ENCODE measurements at places on chromosomes 1 and 21. TPM values are rescaled to one million over a fixed set of nuclear protein-coding genes. Genes with fewer than 3 reads are reported as not detected.

Gene RER1
- total RNA-seq, result 58.2 TPM

GRCh38 chr1:177983077-177983476 is 13.2 kb upstream of the SEC16B start:
- H3K36me3 ChIP-seq, result no peaks in the 10 kb centered on the region
- no peaks in the 10 kb centered on the region for H3K4me1 ChIP-seq
- no peak overlapping the region for H3K4me3 ChIP-seq
- H3K27me3 ChIP-seq, result no peaks in the 10 kb centered on the region
- no peak overlapping the region for H3K27ac ChIP-seq
- DNase-seq, result no peak

Gene RPE65
- 0.58 TPM for total RNA-seq

- H3K27me3 ChIP-seq, result no peaks in the 10 kb centered on the region
- no peaks in the 10 kb centered on the region for H3K4me1 ChIP-seq
- no peak overlapping the region for H3K27ac ChIP-seq
- H3K36me3 ChIP-seq, result no peaks in the 10 kb centered on the region
Observed at GRCh38 chr21:19553919-19554615, 1150.5 kb upstream of the TMPRSS15 start.

DNA sequence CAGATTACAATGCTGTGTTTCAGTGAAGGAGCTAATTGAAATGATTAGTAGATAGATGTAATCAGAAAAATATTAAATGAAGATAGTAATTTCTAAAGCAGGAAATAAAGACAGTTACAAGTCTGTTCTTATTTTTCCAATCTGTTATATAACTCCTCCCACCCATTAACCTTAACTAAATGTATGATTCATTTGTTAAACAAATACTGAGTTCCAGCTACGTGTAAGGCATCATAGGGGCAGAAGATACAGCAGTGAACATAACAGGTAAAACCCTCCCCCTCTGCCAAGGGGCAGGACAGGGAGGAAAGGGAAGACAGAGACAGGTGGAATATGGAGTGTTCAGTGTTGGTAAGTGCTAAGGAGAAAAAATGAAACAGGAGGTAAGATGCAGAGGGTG is at the start of gene FAM177B:
Gene FAM177B, plus strand, starts transcription at position 231 of the 400 bp plus-strand sequence. CDS start 9,344 bp downstream, outside the sequence.
- H3K36me3 ChIP-seq, result peaks cover 57% of the 10 kb centered on the region
- no peak for DNase-seq
- peaks cover 14% of the 10 kb centered on the region for H3K4me1 ChIP-seq
- no peak within 1 kb of the TSS for H3K4me3 ChIP-seq
- H3K27me3 ChIP-seq, result no peaks in the 10 kb centered on the region
- H3K27ac ChIP-seq, result peak within 1 kb of the TSS; percentile 83

DNA sequence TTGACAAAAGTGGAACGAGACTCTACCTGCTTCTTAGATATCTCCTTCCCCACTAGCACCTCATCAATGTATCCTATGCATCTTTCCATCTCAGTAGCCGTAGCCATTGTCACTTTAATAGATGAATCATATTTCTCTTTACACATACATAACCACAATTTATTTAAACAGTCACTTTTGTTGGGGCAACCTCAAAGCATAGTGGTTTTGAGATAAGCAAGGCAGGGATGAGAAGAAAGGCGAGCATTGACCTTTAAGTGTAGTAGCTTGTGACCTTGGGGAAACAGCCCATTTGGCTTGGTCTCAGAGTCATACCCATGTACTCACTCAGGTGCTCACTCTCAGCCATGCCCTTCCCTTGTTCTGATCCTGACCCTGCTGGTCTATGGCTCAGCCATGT is 260.1 kb downstream of the C1orf94 start:
- no peak for DNase-seq
- no peaks in the 10 kb centered on the region for H3K27me3 ChIP-seq
- H3K27ac ChIP-seq, result no peak overlapping the region
- no peaks in the 10 kb centered on the region for H3K36me3 ChIP-seq

Gene TEX38
- not detected for total RNA-seq

GRCh38 chr1:32650248-32650751 is at the start of gene ZBTB8OS:
ZBTB8OS (minus strand) TSS chr1:32650550; CDS start chr1:32650529, 21 bp downstream.
- H3K36me3 ChIP-seq, result no peaks in the 10 kb centered on the region
- H3K27me3 ChIP-seq, result no peaks in the 10 kb centered on the region
- H3K4me3 ChIP-seq, result peak within 1 kb of the TSS; percentile 76
- H3K4me1 ChIP-seq, result peaks cover 67% of the 10 kb centered on the region
- peak within 1 kb of the TSS; percentile 99 for H3K27ac ChIP-seq
- DNase-seq, result peak; percentile 98

Gene ZFP69B
- total RNA-seq, result not detected

GRCh38 chr1:197024460-197024859 is 42.6 kb downstream of the F13B start:
- no peak overlapping the region for H3K4me3 ChIP-seq
- H3K36me3 ChIP-seq, result no peaks in the 10 kb centered on the region
- no peak for DNase-seq
- H3K4me1 ChIP-seq, result no peaks in the 10 kb centered on the region
- no peak overlapping the region for H3K27ac ChIP-seq
- H3K27me3 ChIP-seq, result no peaks in the 10 kb centered on the region

Gene TNFRSF1B
- total RNA-seq, result 14.7 TPM

DNA sequence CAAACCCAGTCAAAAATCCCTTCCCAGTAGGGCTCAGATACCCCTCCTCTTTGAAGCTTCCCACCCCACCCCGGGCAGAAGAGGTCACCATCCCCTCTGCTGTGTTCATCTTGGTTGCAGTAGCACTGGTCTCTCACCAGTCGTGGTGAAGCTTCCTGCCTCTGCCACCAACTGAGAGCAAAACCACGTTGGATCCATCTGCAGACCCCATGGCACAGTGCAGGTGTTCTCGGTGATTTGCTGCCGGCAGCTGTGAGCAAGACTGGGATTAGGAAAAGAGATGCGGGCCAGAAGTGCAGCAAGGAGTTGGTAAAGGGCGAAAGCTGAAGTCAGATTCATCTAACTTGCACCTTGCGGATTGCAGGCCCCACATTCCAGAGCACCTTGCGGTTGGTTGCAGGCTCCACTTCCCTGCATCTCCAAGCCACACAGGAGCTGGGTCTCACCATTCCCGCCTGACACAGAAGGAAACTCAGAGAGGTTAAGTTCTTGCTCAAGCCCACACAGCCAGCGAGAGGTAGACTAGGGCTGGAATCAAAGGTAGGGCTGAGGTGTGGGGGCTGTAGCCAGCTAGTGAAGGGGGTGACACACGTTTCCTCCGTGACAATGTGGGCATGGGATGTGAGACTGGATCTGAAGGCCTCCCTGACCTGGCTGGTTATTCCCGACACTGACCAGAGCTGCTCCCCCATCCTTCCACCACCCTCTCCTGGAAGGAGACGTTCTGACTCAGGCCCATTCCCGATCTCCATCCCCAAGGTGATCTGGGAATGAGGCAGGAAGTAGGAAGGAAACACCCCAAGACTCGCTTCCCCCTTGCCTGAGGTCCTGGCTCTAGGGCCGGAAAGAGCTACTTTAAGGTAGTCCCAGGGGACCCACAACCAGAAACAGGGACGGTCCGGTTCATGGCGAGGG is 3.3 kb upstream of the FAM110D start:
- no peaks in the 10 kb centered on the region for H3K36me3 ChIP-seq
- H3K4me1 ChIP-seq, result no peaks in the 10 kb centered on the region
- H3K27ac ChIP-seq, result peak overlapping the region; percentile 41

DNA sequence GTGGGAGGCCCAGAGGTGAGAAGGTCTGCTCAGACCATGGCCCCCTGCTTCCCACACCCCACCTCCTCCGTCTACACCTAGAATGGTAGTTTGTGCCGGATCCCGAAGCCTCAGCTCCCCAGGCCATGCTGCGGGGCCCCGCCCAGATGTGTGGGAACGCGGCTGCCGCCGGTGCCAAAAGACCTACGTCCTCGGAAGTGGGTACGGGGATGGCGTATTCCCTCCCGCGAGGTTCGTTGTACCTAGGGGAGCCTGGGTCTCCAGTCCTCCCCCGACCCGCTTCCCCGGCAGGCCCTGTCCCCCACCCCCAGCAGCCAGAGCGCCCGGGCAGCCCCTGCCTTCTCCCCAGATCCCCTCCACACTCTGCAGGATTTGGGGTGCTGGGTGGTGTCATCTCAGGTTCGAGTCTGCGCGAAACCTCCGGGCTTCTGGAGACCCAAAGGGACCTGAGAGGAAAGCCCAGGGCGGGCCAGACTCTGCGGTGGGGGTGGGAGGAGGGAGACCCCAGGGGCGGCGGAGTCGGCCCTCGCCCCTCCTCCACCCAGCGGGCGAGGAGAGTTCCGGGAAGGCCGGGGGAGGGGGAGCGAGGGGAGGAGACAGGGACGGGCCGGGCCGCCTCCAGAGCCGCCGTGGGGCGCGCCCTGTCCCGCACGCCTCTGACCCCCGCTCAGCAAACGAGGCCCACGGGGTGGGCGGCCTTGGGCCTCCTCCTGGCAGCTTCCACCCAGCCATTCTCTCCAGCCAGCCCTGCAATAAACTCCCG is 6.2 kb upstream of the PRDM16 start:
- peaks cover 59% of the 10 kb centered on the region for H3K4me1 ChIP-seq
- H3K27me3 ChIP-seq, result peaks cover 47% of the 10 kb centered on the region
- H3K36me3 ChIP-seq, result no peaks in the 10 kb centered on the region
- H3K4me3 ChIP-seq, result peak overlapping the region; percentile 21

Gene CADM3
- 10.3 TPM for total RNA-seq

GRCh38 chr1:75529488-75529887 is 81.4 kb downstream of the SLC44A5 start:
- H3K4me1 ChIP-seq, result no peaks in the 10 kb centered on the region
- H3K27me3 ChIP-seq, result no peaks in the 10 kb centered on the region
- no peak overlapping the region for H3K4me3 ChIP-seq
- H3K36me3 ChIP-seq, result no peaks in the 10 kb centered on the region

Gene SPRR2G
- not detected for total RNA-seq

DNA sequence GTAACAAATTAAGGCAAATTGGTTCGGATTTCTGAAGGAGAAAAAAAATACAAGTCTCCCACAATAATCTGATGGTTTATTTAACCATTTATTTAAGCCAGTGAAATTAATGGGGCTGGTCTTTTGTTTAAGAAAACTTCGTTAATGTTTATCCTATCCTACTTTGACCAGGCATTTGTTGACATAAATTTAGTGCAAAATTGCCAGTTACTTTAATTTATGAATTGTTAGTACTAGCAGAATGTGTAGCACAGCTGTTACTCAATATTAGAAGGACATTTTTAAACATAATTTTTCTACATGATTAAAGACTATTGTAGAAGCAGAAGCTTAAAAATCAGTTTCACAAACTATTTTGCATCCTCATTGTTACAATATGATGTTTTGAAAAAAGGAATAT is 687.6 kb upstream of the PTBP2 start:
- H3K27me3 ChIP-seq, result no peaks in the 10 kb centered on the region
- H3K4me1 ChIP-seq, result no peaks in the 10 kb centered on the region
- H3K27ac ChIP-seq, result no peak overlapping the region
- H3K36me3 ChIP-seq, result no peaks in the 10 kb centered on the region
- no peak overlapping the region for H3K4me3 ChIP-seq

DNA sequence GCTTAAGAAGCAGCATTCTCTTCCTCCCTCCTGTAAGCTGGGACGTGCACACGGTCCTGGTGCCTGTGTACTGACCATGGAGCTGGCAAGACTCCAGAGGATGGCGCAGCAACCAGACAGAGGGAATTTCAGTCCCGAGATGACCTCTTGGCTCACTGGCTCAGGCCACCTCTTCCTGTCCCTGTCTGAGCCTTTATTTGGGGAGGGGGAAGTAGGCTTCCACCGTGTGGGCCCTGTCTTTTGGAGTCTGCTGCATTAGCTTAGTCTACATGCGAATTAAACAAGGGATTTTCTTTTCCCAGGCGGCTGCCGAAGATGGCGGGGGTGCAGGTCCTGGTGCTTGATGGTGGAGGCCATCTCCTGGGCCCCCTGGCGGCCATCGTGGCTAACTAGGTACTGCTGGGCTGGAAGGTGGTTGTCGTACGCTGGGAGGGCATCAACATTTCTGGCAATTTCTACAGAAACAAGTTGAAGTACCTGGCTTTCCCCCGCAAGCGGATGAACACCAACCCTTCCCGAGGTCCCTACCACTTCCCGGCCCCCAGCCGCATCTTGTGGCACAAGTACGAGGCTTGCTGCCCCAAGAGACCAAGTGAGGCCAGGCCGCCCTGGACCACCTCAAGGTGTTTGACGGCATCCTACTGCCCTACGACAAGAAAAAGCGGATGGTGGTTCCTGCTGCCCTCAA is 10.2 kb downstream of the IL24 start:
- H3K27me3 ChIP-seq, result no peaks in the 10 kb centered on the region
- H3K36me3 ChIP-seq, result no peaks in the 10 kb centered on the region
- H3K27ac ChIP-seq, result no peak overlapping the region
- no peak for DNase-seq
- no peak overlapping the region for H3K4me3 ChIP-seq

Gene S1PR1
- 25.2 TPM for total RNA-seq

Gene MCOLN3
- 0.89 TPM for total RNA-seq

Gene OLFML2B
- 4.6 TPM for total RNA-seq

GRCh38 chr1:24384251-24385090 is 29.1 kb downstream of the STPG1 start:
- peaks cover 12% of the 10 kb centered on the region for H3K4me1 ChIP-seq
- no peaks in the 10 kb centered on the region for H3K27me3 ChIP-seq
- peak; percentile 56 for DNase-seq
- H3K4me3 ChIP-seq, result no peak overlapping the region
- H3K36me3 ChIP-seq, result peaks cover 17% of the 10 kb centered on the region

DNA sequence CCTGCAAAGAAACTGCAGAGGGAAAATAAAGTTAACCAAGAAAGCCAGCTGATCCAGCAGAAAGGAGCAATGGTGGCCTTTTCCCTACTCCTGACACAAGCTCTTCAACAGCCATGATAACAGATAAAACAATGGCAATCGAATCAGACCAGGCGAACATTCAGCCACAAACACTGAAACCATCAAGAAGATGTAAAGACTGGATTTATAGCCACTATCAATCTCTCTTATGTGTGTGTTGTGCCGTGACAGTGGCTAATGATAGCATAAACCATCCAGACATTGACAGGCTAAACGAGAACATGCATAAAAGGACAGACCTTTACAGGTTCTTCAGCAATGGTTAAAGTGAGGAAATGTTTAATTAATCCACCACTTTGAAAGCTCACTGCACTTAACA is 78.1 kb upstream of the RAB4A start:
- no peaks in the 10 kb centered on the region for H3K36me3 ChIP-seq
- no peak for DNase-seq
- H3K27ac ChIP-seq, result no peak overlapping the region
- H3K4me1 ChIP-seq, result no peaks in the 10 kb centered on the region
- no peak overlapping the region for H3K4me3 ChIP-seq
- H3K27me3 ChIP-seq, result no peaks in the 10 kb centered on the region

Gene NPPB
- total RNA-seq, result not detected

Gene ARHGEF16
- 110 TPM for total RNA-seq

GRCh38 chr21:46437511-46437910 is 21.2 kb upstream of the DIP2A start:
- no peak for DNase-seq
- no peaks in the 10 kb centered on the region for H3K27me3 ChIP-seq
- no peak overlapping the region for H3K4me3 ChIP-seq
- H3K36me3 ChIP-seq, result peaks cover 100% of the 10 kb centered on the region
- no peaks in the 10 kb centered on the region for H3K4me1 ChIP-seq

Gene CD1C
- not detected for total RNA-seq

DNA sequence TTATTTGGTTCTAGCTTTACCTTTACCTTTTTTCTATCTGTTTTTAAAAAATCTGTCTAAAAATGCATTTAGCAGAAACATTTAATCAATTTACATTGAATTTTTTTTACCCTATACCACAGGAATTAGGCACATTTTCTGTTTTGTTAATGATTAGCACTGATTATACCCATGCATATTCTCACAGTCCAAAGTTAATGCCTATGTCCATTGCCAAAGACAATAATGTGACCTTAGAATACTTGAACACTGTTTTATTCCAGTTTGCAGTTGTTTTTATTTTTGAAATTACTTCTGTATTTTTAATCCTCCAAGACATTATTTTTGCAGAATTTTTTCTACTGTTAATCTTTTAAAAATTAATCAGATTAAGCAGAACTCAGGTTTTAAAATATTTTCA is 11.0 kb upstream of the AMY2B start:
- H3K4me1 ChIP-seq, result peaks cover 16% of the 10 kb centered on the region
- no peaks in the 10 kb centered on the region for H3K27me3 ChIP-seq
- DNase-seq, result no peak
- peaks cover 22% of the 10 kb centered on the region for H3K36me3 ChIP-seq

Gene GJA5
- 1.2 TPM for total RNA-seq

Gene TMEM81
- total RNA-seq, result 1.3 TPM
